ENCODE measurements at places on chromosomes 4 and X.

GRCh38 chr4:55321707-55322264 is 24.3 kb upstream of the SRD5A3 start:
- no peak for DNase-seq

GRCh38 chr4:184279496-184280061 is 61.9 kb upstream of the ENPP6 start:
- DNase-seq = no peak

- no peak for DNase-seq
Observed at GRCh38 chr4:14871676-14872430, 130.4 kb upstream of the CPEB2 start.

- no peak for DNase-seq
Observed at GRCh38 chr4:20638825-20639224, 61.4 kb upstream of the PACRGL start.

DNA sequence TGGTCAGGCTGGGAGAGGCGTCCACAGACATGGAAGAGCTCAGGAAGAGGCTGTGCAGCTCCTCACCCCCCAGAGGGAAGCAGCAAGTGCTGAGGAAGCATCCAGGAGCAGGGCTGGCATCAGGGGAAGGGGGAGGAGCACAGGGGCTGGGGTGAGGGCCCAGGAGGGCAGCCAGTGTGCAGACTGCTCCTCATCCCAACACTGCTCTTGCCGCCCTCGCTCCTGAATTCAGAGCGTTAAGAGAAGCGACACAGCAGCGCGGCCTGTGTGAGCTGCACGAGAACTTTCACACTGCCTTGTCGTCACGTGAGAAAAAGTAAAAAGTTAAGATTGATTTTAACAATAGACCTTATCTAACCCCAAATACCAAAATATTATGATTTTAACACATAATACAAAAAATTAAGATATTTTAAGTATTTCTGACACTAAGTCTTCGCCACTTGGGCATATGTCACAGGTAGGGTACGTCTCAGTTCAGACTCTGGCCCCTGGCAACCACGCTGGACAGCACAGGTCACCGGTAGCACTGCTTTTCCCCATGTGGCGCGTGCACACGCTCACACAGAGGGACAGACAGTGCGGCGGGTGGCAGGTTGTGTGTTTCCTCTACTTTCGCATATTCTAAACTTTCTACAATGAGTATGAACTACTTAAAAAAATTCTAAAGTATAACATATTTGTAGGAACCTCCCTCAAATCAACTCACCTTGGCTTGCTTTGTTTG is 19.7 kb downstream of the NOP14 start:
- no peak for DNase-seq

DNA sequence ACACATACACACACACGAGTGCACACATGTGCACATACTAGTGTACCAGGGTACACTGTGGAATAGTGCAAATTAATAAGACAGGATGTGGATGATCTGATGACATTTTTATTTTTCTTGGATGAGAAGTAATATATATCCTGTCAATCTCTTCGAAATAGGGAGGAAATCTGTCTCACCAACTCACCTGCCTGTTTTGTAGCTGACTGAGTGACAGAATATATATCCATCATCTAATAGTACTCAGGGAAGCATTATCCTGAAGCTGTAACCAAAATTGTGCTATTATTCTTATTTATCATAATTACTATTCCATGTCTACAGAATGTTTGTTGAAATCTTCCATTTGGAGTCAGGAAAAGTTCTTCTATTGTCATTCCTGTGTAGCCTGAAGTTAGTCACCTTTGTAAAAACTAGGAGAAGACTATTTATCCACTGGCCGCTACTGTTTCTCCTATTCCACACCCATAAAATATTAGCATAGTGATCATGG is 888.0 kb downstream of the TRAM1L1 start:
- no peak for DNase-seq

- no peak for DNase-seq
Observed at GRCh38 chr4:183550345-183551093, 45.7 kb downstream of the ING2 start.

DNA sequence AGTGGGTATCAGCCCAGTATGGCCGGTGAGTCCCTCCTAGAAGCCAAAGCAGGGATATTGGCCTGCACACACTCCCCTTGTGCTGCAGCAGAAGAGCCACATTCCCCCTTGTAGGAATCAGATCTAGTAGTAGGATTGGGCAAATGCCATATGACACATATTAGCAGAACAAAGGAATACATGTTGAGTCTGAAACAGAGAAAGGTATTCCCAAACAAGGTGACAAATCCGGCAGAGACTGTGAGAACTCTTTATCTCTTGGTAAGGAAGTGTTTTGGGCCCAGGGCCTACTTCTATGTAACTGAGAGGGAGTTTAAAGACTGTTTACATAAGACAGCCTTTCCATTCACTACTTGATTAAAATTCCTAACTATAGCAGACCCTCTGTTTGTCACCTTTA is 1382.0 kb downstream of the FAM133A start:
- DNase-seq = no peak

DNA sequence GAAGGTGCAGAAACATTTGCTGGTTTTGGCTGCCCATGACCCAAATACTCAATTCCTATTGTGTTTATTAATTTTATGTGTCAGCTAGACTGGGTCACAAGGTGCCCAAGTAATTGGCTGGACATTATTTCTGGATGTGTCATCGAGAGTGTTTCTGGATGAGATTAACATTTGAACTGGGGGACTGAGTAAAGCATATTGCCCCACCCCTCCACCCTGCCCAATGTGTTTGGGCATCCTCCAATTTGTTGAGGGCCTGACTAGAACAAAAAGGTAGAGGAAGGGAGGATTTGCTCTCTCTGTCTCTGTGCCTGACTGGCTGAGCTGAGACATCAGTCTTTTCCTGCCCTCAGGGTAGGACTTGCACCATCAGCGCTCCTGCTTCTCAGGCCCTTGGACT is 29.7 kb upstream of the LCORL start:
- DNase-seq = no peak

GRCh38 chrX:87808576-87809243 is 291.1 kb downstream of the KLHL4 start:
- no peak for DNase-seq

DNA sequence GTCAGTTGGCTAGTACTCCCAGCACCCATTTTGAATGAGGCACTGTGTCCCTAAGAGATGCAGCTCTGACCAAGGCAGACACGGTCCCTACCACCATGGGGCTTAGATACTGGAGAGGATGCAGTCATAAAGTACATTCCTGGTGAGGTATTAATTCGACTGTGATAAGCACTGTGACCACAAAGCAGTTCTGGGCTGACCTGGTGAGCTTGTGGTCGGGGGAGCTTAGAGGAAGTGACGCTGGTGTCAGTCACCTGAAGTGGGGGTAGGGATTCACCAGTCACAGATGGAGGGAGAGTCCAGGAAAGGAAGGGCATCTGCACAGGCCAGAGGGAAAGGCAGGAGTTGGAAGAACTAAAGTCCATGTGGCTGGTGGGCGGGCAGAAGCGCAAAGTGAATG is 15.8 kb upstream of the CLTRN start:
- no peak for DNase-seq

DNA sequence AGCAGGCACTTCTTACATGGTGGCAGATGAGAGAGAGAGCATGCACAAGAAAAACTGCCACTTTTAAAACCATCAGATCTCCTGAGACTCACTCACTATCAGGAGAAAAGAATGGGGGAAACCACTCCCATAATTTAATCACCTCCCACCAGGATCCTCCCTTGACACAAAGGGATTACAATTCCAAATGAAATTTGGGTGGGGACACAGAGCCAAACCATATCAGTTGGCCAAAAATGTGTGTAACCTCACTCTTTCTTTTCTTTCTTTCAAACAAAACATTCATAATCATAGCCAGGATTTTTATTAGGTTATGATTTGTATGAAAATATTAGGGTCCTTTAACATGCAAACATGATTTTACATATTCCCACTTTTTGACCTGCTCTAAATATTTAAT is 222.1 kb downstream of the PCDH18 start:
- no peak for DNase-seq

Measured in stimulated activated CD4-positive, alpha-beta T cell treated with anti-CD3 and anti-CD28 coated beads, Interleukin-1b, Interleukin-23, amount 100 ng/mL, for 1 hour (primary cell).